ENCODE measurements at places on chromosomes 2 and 18.

- DNase-seq, result no peak
Measured at GRCh38 chr2:134846213-134846612, 7.8 kb downstream of the ACMSD start.

- DNase-seq, result no peak
Measured at GRCh38 chr18:43022874-43023273, 92.6 kb downstream of the RIT2 start.

GRCh38 chr2:43707255-43708015 lies 31.2 kb upstream of the C1GALT1C1L start:
- DNase-seq, result no peak

GRCh38 chr18:38421872-38422615 lies 856.4 kb upstream of the CELF4 start:
- DNase-seq, result no peak

- DNase-seq, result no peak
Measured at GRCh38 chr2:118519511-118519910, 327.9 kb downstream of the EN1 start.

DNA sequence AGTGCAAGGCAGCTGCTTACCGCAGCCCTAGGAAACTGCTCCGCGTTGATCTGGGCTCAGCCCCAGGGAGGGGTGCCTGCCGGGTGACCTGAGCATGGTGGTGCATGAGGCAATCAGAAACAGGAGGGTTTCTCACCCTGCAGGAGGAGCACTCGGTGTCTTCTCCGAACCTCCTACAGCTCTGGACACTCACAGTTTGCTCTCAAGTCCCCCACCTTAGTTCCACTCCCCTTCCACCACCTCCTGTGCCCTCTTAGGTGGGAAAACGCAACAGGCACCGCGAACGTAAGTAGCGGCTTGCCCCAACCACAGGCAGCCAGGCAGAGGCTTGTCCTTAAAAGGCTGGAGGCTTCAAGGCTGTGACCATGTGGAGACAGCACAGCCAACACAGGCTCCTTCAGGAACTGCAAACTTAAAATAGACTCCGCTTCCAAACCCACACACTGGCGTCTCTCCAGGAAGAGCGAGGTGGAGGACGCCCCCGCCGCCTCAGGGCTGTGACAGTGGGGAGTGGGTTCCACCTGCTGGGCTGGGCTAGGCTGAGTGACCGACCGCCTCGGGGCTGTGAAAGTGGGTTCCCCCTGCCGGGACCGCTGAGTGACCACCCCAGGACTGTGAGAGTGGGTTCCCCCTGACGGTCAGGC lies 71.6 kb downstream of the NDUFA10 start:
- DNase-seq, result no peak

DNA sequence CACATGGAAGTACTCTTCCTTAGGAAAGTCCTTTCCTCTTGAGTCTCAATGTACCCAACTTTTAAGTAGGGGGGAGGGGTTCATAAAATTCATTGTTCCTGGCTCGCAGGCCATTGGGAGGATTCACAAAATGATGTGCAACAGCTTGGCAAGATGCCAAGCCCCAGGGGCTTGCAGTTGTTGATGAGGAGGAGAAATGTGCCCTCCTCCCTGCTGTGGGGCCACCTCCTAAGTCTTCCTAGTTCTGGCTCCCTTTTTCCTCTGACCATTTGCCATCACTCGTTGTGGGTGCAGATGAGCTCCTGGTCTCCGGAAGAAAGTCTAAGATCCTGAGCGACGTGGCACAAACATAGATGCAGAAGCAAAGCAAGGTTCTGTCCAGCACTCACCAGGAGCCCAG lies 435.4 kb downstream of the EIPR1 start:
- no peak for DNase-seq

- no peak for DNase-seq
Measured at GRCh38 chr2:139055202-139055601, 275.0 kb upstream of the NXPH2 start.

- DNase-seq, result peak; percentile 50
Measured at GRCh38 chr2:70089220-70089982, 2.1 kb downstream of the PCBP1 start.

GRCh38 chr2:98710734-98711133 lies 20.2 kb downstream of the MGAT4A start:
- DNase-seq, result no peak

- DNase-seq, result no peak
Measured at GRCh38 chr18:53790786-53791185, 433.7 kb downstream of the MBD2 start.

- no peak for DNase-seq
Measured at GRCh38 chr2:63658176-63658968, 69.6 kb downstream of the MDH1 start.

Measured in CD4-positive, alpha-beta T cell treated with Interleukin-12 subunit alpha and Interleukin-12 subunit beta, for 1 hour (primary cell).